Naive thymus-derived CD8-positive, alpha-beta T cell (primary cell): ENCODE measurements at places on chromosomes 1 and 21.

- DNase-seq = no peak
- no peak overlapping the region for H3K27ac ChIP-seq
- no peaks in the 10 kb centered on the region for H3K36me3 ChIP-seq
- peaks cover 14% of the 10 kb centered on the region for H3K4me1 ChIP-seq
- peak overlapping the region; percentile 73 for H3K4me3 ChIP-seq
- H3K27me3 ChIP-seq = peaks cover 35% of the 10 kb centered on the region
Observed at GRCh38 chr21:36699546-36700294, 805 bp downstream of the SIM2 start.

DNA sequence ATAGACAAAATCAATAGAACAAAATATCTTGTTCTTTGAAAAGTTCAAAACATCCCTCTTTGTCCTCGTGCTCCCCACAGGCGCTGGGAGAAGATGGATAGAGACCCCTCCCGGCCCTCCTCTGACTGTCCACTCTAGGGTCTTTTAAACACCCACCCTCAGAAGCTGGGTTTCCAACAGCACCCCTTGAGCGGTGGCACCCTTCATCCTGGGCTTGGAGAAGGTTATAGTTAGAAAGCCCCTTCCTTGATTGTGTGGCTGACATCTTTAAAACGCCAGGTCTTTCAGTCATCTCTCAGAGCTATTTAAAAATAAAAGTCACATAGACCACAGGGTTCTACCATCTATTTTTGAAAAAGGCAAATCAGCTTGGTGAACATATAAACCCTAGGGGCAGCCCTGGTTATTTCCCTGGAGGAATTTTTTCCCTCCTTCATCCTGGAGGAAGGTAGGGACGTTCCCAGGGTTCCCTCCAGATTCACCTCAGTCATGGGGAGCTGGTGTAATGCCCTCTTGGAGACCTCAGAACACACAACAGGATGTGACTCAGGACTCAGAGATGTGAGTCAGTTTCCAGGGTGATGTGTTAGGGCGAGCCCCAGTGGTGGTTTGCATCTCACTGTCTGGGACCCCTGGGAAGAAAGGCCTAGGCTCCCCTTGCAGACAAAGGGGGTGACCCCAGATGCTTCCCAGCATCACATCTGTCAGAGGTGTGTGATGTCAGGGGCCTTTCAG is 138.5 kb downstream of the CLIC6 start:
- no peaks in the 10 kb centered on the region for H3K27me3 ChIP-seq
- peak overlapping the region; percentile 81 for H3K27ac ChIP-seq
- no peak overlapping the region for H3K4me3 ChIP-seq
- peaks cover 14% of the 10 kb centered on the region for H3K36me3 ChIP-seq
- DNase-seq = no peak
- H3K4me1 ChIP-seq = peaks cover 69% of the 10 kb centered on the region

- H3K27me3 ChIP-seq = no peaks in the 10 kb centered on the region
- H3K36me3 ChIP-seq = peaks cover 23% of the 10 kb centered on the region
- peaks cover 4% of the 10 kb centered on the region for H3K4me1 ChIP-seq
- no peak overlapping the region for H3K27ac ChIP-seq
- no peak overlapping the region for H3K4me3 ChIP-seq
- DNase-seq = no peak
Observed at GRCh38 chr1:15662477-15662876, 21.6 kb upstream of the PLEKHM2 start.

DNA sequence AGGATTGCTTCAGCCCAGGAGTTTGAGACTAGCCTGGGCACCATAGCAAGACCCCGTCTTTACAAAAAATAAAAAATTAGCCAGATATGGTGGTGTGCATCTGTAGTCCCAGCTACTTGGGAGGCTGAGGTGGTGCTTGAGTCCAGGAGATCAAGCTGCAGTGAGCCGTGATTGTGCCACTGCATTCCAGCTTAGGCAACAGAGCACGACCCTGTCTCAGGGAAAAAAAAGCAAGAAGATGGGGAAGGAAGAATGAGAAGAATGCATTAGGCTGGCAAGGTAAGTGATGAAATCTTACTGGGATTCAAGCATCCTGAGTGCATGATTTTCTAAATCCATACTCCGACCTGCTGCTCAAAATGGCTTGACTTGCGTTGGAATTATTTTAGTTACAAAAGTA is 6.8 kb downstream of the PCP4L1 start:
- no peaks in the 10 kb centered on the region for H3K36me3 ChIP-seq
- no peak overlapping the region for H3K27ac ChIP-seq

DNA sequence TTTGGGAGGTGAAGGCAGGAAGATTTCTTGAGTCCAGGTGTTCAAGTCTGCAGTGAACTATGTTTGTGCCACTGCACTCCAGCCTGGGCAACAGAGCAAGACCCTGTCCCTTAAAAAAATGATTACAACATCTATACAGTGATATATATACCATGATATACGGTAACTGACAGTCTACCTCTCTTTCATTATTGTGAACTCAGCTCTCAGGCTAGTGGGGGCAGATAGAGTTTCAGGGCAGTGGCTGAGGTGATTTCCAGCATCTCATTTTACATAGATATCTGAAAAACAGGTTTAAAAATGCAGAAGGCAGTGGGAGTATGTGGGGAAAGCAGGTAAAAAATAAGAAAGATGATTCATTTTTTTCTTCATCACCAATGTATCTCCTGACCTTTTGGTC is 8.1 kb upstream of the NTNG1 start:
- no peak for DNase-seq
- H3K4me1 ChIP-seq = no peaks in the 10 kb centered on the region
- H3K27me3 ChIP-seq = peaks cover 43% of the 10 kb centered on the region
- H3K4me3 ChIP-seq = no peak overlapping the region
- H3K36me3 ChIP-seq = no peaks in the 10 kb centered on the region

DNA sequence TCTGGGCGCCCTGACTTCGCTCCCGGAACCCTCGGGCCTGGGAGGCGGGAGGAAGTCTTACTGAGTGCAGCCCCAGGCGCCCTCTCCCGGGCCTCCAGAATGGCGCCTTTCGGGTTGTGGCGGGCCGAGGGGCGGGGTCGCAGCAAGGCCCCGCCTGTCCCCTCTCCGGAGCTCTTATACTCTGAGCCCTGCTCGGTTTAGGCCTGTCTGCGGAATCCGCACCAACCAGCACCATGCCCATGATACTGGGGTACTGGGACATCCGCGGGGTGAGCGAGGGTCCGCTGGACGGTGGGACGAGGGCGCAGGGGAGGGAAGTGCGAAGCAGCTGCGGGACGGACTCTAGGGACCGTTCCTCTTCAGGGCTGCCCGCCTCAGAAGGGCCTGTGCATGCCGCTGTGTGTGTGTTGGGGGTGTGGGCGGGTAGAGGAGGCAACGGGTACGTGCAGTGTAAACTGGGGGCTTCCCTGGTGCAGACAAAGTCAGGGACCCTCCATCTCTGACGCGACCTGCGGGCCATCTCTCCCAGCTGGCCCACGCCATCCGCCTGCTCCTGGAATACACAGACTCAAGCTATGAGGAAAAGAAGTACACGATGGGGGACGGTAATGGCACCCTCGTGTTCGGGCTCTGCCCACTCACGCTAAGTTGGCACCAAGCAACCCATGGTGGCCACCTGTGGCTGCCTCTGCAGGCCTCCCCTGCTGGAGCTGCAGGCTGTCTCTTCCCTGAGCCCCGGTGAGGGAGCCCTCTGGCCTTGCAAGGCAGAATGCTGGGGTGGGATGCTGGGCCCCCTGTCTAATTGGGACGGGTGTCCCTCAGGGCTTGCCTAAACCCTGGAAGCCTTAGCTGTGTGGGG is at the start of gene GSTM1:
Gene GSTM1, plus strand, starts transcription at position 177 of the 859 bp plus-strand sequence. Its CDS starts 57 bp downstream, at position 234.
- peak within 1 kb of the TSS; percentile 89 for H3K4me3 ChIP-seq
- no peak within 1 kb of the TSS for H3K27ac ChIP-seq
- H3K27me3 ChIP-seq = no peaks in the 10 kb centered on the region
- peaks cover 20% of the 10 kb centered on the region for H3K36me3 ChIP-seq

- H3K4me1 ChIP-seq = peaks cover 4% of the 10 kb centered on the region
- peaks cover 3% of the 10 kb centered on the region for H3K27me3 ChIP-seq
- no peaks in the 10 kb centered on the region for H3K36me3 ChIP-seq
- H3K27ac ChIP-seq = no peak overlapping the region
- DNase-seq = no peak
Observed at GRCh38 chr21:15159382-15160020, 94.7 kb upstream of the NRIP1 start.

DNA sequence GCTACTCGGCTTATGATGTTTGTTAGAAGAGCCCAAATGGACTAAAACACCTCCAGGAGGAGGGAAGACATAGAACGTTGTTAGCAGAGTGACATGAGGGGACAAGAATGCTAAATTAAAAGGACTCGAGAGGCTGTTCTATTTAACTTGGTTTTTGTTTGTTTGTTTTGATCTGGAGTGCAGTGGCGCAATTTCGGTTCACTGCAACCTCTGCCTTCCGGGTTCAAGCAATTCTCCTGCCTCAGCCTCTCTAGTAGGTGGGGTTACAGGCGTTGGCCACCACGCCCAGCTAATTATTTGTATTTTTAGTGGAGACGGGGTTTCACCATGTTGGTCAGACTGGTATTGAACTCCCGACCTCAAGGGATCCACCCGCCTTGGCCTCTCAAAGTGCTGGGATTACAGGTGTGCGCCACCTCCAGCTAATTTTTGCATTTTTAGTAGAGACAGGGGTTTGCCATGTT is 5.1 kb upstream of the HNRNPU start:
- H3K36me3 ChIP-seq = no peaks in the 10 kb centered on the region
- peak overlapping the region; percentile 13 for H3K27ac ChIP-seq
- no peak for DNase-seq
- no peaks in the 10 kb centered on the region for H3K27me3 ChIP-seq

- H3K4me1 ChIP-seq = no peaks in the 10 kb centered on the region
- peaks cover 26% of the 10 kb centered on the region for H3K36me3 ChIP-seq
- no peak for DNase-seq
- no peak within 1 kb of the TSS for H3K4me3 ChIP-seq
- no peaks in the 10 kb centered on the region for H3K27me3 ChIP-seq
- no peak within 1 kb of the TSS for H3K27ac ChIP-seq
Observed at GRCh38 chr21:10521091-10521598, at the start of gene TPTE. Gene TPTE, plus strand, starts transcription at chr21:10521583. Its CDS starts 17,141 bp downstream, at chr21:10538724.

- H3K27me3 ChIP-seq = no peaks in the 10 kb centered on the region
- no peak for DNase-seq
- peak overlapping the region; percentile 82 for H3K4me3 ChIP-seq
- peaks cover 12% of the 10 kb centered on the region for H3K4me1 ChIP-seq
- H3K36me3 ChIP-seq = no peaks in the 10 kb centered on the region
- peak overlapping the region; percentile 87 for H3K27ac ChIP-seq
Observed at GRCh38 chr21:44815852-44816628, 1.8 kb downstream of the SUMO3 start.

DNA sequence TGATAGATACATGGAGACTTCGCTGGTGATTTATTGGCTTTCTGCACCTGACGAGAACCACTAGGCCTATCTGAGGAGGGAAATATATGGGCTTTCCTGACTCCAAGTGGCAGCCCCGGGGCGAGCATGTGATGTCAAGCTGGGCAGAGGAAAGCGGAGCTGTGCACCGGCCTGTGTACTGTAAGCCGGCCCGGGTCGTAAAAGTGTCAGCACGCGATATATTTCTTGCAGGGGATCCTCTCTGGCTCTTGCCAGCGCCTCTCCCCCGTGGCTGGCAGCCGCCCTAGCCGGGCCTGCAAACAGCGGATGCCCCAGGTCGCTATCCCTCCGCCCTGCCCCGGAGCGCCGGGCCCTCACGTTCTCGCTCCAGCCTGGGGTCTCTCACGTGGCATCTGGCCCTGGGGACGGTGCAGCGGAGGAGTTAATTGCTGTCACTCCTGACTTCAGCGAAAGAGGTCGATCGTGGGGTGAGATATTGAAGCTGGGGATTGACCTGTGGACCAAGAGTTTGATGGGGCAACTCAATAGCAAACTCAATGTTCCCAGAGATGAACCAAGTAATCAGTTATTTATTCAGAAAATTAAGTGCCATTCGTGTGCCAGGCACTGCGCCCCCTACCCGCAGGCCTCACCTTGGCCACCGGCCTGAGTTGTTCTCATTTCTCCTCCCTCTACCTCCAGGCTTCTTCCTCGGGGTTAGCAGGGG is 41.0 kb upstream of the HAO2 start:
- H3K27ac ChIP-seq = no peak overlapping the region
- peaks cover 5% of the 10 kb centered on the region for H3K27me3 ChIP-seq
- peak overlapping the region; percentile 85 for H3K4me3 ChIP-seq
- peak; percentile 32 for DNase-seq

- no peak for DNase-seq
- H3K4me3 ChIP-seq = no peak overlapping the region
- H3K27me3 ChIP-seq = no peaks in the 10 kb centered on the region
Observed at GRCh38 chr1:184455786-184456185, 69.0 kb downstream of the C1orf21 start.

GRCh38 chr1:218480588-218481099 is 135.5 kb downstream of the TGFB2 start:
- no peaks in the 10 kb centered on the region for H3K27me3 ChIP-seq
- DNase-seq = no peak
- H3K36me3 ChIP-seq = no peaks in the 10 kb centered on the region

- H3K36me3 ChIP-seq = no peaks in the 10 kb centered on the region
- no peak overlapping the region for H3K4me3 ChIP-seq
- DNase-seq = no peak
Observed at GRCh38 chr1:48692235-48692634, 84.5 kb downstream of the BEND5 start.

- no peaks in the 10 kb centered on the region for H3K36me3 ChIP-seq
- DNase-seq = no peak
- H3K27me3 ChIP-seq = peaks cover 6% of the 10 kb centered on the region
- no peak overlapping the region for H3K27ac ChIP-seq
- no peak overlapping the region for H3K4me3 ChIP-seq
- H3K4me1 ChIP-seq = no peaks in the 10 kb centered on the region
Observed at GRCh38 chr1:50305808-50306207, 117.4 kb downstream of the DMRTA2 start.

DNA sequence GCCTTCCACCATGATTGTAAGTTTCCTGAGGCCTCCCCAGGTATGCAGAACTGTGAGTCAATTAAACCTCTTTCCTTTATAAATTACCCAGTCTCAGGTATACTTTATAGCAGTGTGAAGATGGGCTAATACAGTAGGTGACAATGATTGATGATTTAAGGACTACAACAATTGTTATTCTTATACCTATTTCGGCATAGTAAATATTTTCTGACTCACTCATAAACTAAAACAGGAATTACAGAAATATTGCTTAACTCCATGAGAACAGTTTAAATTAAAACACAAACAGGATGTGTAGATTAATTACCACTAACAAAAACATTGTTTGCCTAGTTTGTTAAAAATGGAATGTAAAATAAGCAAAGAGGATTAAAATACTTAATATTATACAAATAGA is 839.9 kb downstream of the LTN1 start:
- no peaks in the 10 kb centered on the region for H3K4me1 ChIP-seq
- no peaks in the 10 kb centered on the region for H3K36me3 ChIP-seq
- DNase-seq = no peak
- no peak overlapping the region for H3K27ac ChIP-seq
- H3K4me3 ChIP-seq = no peak overlapping the region
- H3K27me3 ChIP-seq = no peaks in the 10 kb centered on the region

- no peak within 1 kb of the TSS for H3K27ac ChIP-seq
- peaks cover 22% of the 10 kb centered on the region for H3K4me1 ChIP-seq
- no peaks in the 10 kb centered on the region for H3K27me3 ChIP-seq
- H3K36me3 ChIP-seq = no peaks in the 10 kb centered on the region
- peak within 1 kb of the TSS; percentile 63 for H3K4me3 ChIP-seq
Observed at GRCh38 chr1:1020000-1020404, at the start of gene AGRN. Gene AGRN, plus strand, starts transcription at chr1:1020120. Its CDS starts 53 bp downstream, at chr1:1020173.

GRCh38 chr1:31707711-31708110 is 3.9 kb upstream of the COL16A1 start:
- H3K4me1 ChIP-seq = peaks cover 34% of the 10 kb centered on the region
- peaks cover 68% of the 10 kb centered on the region for H3K27me3 ChIP-seq

- no peak overlapping the region for H3K4me3 ChIP-seq
- no peak overlapping the region for H3K27ac ChIP-seq
- no peak for DNase-seq
- H3K36me3 ChIP-seq = no peaks in the 10 kb centered on the region
- peaks cover 40% of the 10 kb centered on the region for H3K4me1 ChIP-seq
Observed at GRCh38 chr1:172758259-172758658, 99.4 kb downstream of the FASLG start.

- H3K4me3 ChIP-seq = no peak overlapping the region
- peaks cover 23% of the 10 kb centered on the region for H3K27me3 ChIP-seq
- H3K36me3 ChIP-seq = no peaks in the 10 kb centered on the region
- H3K27ac ChIP-seq = no peak overlapping the region
- no peak for DNase-seq
- H3K4me1 ChIP-seq = no peaks in the 10 kb centered on the region
Observed at GRCh38 chr21:35674091-35674671, 386.1 kb downstream of the SETD4 start.
